Skeletal muscle cell (primary cell): ENCODE measurements at places on chromosomes 12 and 14.

DNA sequence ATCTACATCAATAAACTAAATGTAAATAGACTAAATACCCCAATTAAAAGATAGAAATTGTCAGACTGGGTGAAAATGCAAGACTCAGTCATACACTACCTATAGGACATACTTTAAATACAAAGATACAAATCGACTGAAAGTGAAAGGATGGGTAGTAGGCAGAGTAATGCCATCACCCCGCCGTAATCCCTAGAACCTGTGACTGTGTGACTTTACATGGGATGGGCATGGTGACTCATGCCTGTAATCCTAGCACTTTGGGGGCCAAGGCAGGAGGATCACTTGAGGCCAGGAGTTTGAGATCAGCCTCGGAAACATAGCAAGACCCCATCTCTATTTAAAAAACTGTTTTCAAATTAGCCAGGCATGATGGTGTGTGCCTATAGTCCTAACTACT, 2.6 kb upstream of the EVL start:
- DNase-seq: no peak

- peak; percentile 56 for DNase-seq
These were observed 8.5 kb downstream of the CTDSP2 start for GRCh38 chr12:57837864-57838562.

DNA sequence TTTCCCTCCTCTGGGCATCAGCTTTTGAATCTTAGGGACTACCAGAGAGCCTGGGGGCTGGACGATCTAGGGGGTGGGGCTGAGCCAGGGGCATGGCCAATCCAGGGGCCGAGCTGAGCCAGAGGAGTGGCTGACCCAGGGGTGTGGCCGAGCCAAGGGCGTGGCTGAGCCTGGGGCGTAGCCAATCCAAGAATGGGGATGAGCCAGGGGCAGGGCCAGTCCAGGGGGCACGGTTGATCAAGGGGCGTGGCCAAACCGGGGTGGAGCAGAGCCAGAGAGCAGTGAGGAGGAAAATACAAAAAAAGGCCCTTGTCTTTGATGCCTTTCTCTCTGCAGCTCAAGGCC, 219.3 kb upstream of the NOS1 start:
- DNase-seq: no peak

DNA sequence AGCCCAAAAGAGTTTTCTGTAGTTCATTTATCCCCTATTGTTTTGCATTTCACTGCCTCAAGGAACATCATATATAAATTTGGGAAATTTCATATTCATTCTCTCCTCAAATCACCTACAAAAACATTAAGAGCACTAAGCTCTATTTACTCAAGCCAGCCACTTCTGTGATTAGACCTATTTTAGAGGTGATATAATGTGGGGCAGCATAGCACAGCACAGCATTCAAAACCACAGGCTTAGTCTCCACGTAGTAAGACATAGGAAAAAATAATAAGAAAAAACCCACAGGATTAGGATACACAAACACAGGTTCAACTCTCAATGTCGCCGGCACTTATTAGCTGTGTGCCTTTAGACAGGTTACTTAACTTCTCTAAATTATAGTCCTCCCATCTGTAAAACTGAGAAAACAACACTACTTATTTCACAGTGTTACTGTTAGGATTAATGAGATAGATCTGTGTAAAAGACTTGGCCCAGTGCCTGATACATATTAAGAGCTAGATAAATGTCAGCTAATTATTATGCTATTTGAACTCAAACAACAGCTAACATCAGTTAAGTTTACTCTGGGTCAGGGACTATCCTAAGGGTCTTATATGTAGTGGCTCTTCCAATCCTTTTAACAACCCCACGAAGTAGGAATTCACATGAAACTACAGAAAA, 20.3 kb downstream of the DCAF5 start:
- no peak for DNase-seq

GRCh38 chr14:30002859-30003258, 75.2 kb upstream of the PRKD1 start:
- no peak for DNase-seq

DNA sequence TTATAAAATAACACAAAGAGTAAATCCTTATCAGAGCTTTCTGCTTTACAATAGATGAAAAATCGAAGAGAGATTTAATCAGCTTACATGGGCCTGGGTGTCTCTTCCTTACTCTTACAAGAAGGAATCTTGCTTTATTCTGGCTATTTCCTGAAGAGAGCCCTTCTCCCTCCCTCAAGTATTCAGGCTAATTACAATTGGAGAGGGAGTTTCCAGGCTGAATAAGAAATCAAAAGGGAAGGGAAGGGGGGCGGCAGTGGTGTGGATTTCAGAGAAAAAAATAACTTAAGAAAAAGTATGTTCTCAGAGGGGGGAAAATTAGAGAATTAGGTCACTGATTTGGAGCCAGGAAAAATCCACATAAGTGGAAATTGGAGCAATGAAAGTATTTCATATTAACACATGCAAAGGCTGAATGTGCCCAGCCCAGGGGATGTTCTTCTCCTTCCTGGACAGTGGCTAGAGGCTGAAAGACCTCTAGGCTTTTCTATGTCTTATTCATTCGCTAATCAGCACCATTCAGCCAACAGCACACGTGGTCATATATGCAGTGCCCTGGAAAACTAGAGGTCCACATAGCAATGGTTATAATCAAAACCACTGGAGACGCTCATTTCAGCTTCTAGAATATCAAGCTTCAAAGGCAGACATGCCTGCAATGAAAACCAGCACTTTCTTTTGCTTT, 158.9 kb upstream of the BTG1 start:
- no peak for DNase-seq
